Mammary epithelial cell (primary cell): ENCODE measurements at places on chromosomes 2 and 18.

DNA sequence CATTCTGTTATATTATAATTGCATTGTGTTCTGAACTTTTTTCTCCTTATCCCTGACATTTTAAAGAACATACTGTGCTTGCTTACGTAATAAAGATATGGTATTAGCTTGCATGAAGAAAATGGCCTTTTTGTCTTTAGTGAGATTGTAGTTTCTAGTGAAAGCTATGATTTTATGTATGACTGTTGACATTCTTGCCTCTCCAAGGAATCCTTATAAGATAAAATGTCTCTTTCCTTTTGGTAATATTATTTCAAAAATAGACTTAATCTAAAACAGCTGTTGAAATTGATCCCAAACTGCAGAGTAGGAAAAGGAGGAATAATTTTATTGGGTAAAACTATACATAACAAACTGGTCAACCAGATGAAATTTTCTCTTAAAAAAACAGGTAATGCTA is 40.8 kb upstream of the CCDC102B start:
- no peak for DNase-seq

DNA sequence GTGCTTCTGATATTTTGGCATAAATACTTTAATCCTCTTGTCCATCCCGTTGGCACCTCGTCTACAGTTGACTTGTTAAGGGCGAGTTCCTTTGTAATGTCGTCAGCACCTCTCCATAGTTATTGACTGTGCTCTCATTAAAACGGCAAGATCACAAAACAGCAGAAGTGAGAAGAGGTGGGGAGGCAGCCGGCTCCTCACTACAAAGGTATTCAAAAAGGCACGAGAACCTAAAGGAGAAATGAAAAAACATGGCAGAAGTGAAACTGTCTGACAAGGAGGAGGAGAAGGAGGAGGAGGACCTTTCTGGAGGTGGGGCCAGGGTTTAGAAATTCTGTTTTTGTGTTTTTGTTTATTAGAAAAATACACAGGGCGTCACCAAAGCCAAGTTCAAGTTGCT is 235.6 kb downstream of the BCL11A start:
- DNase-seq: no peak

DNA sequence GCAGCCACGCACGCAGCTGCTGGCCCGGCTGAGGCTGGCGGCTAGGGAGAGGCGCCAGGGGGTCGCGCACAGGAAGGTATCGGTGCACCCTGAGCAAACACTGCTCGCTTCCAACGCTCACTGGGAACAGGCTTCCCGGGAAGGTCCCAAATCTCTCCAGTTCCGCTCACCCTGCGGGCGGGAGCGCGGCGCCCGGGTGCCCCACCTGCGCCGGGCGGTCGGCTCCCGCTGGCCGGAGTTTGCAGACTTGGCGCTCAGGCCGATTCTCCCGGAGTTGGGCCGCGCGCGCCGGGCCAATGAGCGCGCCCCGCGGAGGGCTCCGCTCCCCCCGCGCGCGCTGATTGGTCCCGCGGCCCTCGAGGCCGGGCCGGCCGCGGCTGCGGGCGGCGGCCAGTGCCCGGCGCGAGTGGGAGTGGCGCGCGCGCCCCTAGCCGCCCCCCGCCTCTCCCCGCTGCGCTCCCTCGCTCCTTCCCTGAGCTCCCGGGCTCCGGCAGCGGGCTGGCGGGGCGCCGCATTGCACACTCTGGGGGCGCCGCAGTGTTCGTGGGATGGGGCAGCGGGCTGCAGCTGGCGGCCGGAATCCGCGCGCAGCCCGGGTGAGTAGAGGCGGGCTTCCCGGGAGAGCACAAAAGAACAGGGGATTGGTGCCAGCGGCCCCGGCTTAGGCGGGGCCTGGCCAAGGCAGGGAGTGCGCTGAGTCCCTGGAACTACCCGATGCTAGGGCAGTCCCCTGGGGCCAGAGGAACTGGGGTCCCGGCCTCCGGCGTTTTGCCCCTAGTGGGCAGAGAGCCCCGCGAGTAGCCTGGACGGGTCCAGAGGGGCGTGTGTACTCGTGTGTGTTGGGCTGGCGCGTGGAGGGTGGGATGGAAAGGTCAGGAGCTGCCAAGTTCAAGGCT is at the start of gene LYPD6:
LYPD6 (plus strand) TSS at position 461 of the 896 bp plus-strand sequence. CDS start 107,122 bp downstream, outside the sequence.
- peak; percentile 72 for DNase-seq

DNA sequence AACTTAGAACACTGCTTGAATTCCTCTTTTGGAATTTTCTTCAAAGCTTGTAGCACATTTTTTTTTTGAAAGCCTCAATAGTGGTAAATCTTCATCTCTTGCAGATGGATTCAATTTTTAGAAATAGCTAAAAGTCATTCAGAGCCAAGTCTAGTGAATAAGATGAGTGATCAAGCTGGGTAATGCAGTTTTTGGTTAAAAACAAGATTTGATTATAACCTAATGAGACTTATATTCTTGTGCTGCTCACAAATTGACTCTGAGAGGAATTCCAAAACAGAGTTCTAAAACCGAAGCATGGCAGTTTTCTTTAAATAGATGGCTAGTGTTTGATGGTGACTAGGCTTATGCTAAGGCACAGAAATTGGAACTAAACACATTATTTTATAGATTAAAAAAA is 2072.6 kb upstream of the CELF4 start:
- no peak for DNase-seq

DNA sequence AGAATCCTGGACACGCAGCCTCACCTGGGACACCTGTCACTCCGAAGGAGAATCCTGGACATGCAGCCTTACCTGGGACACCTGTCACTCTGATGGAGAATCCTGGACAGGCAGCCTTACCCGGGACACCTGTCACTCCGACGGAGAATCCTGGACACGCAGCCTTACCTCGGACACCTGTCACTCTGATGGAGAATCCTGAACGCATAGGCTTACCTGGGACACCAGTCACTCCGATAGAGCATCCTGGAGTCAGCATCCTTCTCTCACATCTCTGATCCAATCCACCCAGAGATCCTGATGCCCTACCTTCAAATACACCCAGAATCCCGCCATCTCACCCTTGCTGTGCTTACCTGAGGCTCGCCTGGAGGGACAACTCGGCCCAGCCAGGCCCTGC is 154.9 kb downstream of the NDUFA10 start:
- DNase-seq: no peak

GRCh38 chr2:237315829-237316225 is 98.1 kb downstream of the COL6A3 start:
- no peak for DNase-seq
